ENCODE measurements at places on chromosomes 12 and 14.

- no peak for DNase-seq
These were observed 250.9 kb upstream of the FOXN3 start for GRCh38 chr14:89667983-89668382.

DNA sequence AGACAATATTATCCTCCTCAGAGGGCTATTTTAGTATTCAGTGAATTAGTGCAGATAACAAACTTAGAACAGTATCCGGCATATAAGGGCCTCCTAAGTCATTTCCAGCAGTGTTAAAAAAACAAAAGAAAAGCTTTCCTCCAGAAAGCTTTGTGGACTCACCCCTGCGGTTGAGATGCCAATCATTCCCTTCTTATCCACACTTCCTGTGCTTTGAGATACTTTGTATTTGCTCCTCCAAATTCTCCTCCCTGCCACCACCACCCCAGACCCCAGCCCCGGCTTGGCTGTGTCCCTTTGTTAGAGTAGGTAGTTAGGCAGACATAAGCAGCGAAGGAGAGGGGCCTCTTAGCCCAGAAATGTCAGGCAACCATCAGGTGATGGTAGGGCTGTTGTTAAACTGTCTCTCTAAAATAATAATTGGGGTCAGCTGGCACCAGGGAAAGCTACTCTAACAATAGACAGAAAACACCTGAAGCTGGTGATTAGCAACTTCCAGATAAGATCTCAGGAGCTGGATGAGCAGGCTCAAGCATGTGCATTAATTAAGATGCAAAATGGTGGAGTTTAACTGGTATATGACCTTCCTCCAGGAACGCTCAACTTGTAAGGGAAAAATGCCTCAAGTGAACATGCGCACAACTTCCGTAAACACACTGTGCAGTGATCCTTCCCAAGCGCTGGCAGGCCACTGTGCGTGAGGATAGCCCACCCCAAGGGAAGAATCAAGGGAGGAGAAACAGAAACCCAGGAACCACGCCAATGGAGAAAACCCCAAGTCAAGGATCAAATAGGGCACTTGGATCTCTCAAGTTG is 152.1 kb upstream of the EEA1 start:
- DNase-seq = no peak

- DNase-seq = no peak
These were observed 105.8 kb downstream of the KCNC2 start for GRCh38 chr12:75103822-75104221.

DNA sequence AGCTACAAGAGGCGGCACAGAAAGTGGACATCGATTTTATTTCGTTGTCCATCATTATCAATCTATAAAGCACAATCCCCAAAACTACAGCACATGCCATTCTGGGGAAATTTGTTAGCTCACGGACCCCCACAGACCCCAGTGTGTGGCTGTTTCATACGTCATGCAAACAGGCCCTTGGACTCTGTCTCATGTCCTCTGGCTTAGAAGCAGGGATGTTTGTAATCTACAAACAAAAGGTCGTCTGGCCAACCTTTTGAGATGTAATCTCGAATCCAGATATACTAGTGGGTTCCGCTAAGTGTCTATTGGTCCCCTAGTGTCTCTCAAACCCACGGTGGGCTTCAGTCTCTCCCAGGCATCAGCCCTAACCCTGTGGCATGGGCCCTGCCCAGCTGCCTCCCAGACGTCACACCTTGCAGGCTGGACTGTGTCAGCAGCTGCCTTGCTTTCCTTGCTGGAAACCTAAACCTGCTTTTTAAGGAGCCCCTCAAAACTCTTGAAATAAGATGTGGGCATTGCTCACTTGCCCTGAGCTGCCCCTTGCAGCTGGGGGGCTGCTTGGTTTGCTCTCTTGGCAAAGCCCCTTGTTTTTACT is 220.8 kb downstream of the ZFP36L1 start:
- DNase-seq = no peak

DNA sequence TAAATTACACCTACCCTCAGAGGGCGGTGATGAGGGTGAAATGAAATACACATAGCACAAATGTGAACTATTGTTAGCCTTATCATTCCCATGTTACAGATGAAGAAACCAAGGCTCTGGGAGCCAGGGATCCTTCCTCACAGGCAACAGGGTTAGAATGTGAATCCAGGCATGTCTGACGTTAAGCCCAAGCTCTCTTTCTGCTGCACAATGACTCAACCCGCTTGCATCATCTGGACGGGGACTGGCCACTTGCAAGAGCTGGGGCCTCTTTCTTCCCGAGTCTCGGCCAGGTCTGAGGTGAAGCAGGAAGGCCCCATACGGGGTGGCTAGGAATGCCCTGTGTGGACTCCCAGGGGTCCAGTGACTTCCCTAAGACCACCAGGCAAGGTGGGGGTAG is 105.2 kb downstream of the RBM19 start:
- peak; percentile 78 for DNase-seq

- no peak for DNase-seq
These were observed 198.8 kb upstream of the TMEM132C start for GRCh38 chr12:128068211-128068610.

DNA sequence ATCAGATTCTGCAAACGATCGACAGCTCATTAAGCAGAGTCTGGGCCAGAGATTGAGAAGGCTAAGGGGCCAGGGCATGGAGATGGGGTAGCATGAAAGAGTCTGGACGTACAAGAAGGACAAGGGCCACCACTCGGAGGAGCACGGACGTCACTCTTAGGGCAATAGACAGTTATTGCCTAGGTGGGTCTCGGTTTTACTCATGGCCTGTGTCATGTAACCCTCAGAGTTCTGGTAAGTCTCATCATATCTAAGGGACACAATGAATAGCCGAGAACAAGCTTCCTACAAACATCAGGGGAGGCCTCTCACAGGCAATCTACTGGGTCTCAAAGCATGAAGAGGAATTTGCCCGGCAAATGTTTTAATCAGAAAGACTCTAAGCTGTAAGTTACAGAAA is 30.4 kb upstream of the ITPK1 start:
- no peak for DNase-seq
